ENCODE measurements at places on chromosomes 11 and 22. TPM values are rescaled to one million over a fixed set of nuclear protein-coding genes. Genes with fewer than 3 reads are reported as not detected.

DNA sequence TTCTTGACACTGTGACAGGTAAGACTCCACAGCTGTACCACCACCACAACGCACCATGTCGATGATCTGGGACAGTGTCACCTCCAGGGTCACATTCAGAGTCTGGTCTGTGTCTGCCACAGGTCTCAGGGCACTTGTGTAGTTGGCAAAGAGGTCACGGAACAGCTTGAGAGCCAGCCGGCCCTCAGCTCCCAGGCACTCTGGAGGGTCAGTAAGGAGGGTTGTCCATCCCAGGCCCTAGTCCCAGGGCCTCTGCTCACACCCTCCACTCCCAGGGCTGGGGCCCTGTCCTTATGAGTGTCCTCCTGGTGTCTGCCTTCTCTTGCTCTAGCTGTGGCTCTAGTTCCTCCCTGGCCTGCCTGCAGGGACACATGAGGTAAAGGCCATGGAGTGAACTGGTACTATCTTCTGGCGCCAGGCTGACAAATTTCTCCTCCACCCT is 1.4 kb downstream of the CHRNA10 start:
- no peak for DNase-seq

The PRDX5 gene
- polyA plus RNA-seq: 353 TPM

DNA sequence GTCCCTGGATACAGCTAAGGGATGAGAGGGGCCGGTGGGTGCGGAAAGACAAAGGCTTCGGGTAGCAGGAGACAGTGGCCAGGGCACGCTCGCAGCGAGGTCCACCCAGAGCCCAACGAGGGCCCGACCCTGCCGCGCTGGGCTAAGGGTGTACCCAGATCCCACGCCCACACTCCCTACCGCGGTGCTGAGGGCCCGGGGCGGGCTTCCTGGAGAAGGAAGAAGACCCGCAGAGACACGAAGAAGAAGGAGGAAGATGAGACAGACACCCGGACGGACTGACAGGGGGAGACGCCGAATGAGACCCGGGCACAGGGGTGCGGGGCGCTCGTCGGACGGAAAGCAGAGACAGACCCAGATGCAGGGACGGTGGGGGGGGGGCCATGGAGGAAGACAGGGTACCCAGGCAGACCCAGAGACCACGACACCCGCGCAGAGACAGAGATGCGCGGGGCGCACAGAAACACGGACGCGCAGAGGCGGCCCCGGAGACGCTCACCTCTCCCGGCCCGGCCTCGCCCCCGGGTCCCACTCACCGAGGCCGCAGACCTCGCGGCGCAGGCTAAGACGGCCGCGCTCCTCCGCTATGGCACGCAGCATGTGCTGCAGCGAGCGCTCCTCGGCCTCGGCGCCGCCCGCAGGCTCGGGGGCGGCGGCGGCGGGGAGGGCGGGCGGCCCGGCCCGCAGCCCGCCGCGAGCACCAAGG is 437 bp downstream of the KIAA0930 start:
- DNase-seq: no peak

DNA sequence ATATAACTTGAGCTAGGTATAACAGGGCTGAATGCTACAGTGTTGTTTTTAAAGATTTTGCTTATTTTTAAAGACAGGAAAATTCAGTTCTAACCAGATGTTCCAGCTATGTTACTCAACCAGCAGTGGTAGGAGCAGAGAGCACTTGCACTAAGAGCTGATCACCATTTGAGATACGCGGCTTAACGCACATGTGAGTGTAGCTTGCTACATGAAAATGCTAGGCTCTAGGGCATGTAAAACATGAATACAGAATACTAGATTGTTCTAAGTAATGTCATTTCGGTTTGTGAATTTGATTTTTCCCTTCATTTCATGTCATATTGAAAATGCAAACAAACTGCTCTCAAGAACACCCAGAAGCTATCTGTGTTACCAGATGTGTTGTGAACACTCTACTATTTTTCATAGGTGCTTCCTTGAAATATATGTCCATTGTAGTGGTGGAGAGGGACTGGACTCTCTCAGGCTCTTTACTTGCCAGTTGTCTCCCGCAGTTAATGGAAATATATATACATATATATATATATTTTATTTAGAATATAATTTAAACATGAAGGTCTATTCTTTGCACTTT is 10.8 kb upstream of the TECTA start:
- no peak for DNase-seq

The ADAMTS15 gene
- 9.7 TPM for polyA plus RNA-seq

The HORMAD2 gene
- 0.86 TPM for polyA plus RNA-seq

DNA sequence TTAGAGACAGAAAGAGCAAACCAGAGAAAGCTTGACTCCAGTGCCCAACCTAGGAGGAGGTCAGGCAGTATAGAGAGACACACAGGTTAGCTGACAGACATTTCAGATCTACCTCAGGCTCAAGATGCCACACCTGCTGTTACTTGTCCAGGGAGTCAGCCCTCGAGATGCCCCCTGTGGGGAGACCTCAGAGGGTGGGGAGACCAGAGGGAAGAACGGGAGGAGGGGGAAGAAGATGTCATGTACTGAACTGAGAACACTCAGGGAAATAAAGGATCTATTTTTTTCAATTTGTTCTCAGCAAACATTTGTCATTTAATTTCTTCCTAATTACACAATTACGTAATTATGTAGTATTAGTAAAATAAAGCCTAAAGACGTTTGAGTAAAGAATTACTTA is 196.3 kb upstream of the CADM1 start:
- no peak for DNase-seq

GRCh38 chr11:17762309-17762974 is 27.9 kb downstream of the KCNC1 start:
- DNase-seq: no peak

GRCh38 chr11:65210361-65210731 is 28.6 kb downstream of the CAPN1 start:
- DNase-seq: no peak

The FXYD2 gene
- polyA plus RNA-seq: 1.3 TPM

GRCh38 chr11:11081776-11082175 is 223.9 kb upstream of the ZBED5 start:
- DNase-seq: no peak

The ADAMTS8 gene
- polyA plus RNA-seq: 3.0 TPM

- DNase-seq: no peak
Observed at GRCh38 chr11:44708009-44708408, 18.8 kb upstream of the TSPAN18 start.

The MEI1 gene
- polyA plus RNA-seq: 3.6 TPM

The PTGDR2 gene
- 3.8 TPM for polyA plus RNA-seq

GRCh38 chr11:106121570-106122320 is 44.3 kb downstream of the AASDHPPT start:
- DNase-seq: no peak

- no peak for DNase-seq
Observed at GRCh38 chr11:119683783-119684182, 45.2 kb downstream of the NECTIN1 start.

- DNase-seq: no peak
Observed at GRCh38 chr11:13388741-13389140, 74.3 kb downstream of the BTBD10 start.

GRCh38 chr11:108961095-108961494 is 296.2 kb downstream of the DDX10 start:
- DNase-seq: no peak

The SLC43A1 gene
- polyA plus RNA-seq: 6.1 TPM

- no peak for DNase-seq
Observed at GRCh38 chr22:17388235-17388634, 19.0 kb downstream of the CECR2 start.

The SHISAL1 gene
- 17.0 TPM for polyA plus RNA-seq

GRCh38 chr11:67309166-67309565 is 5.8 kb downstream of the SSH3 start:
- DNase-seq: no peak

The SORL1 gene
- polyA plus RNA-seq: 31.8 TPM

- no peak for DNase-seq
Observed at GRCh38 chr11:36622431-36623136, 24.5 kb upstream of the RAG2 start.

The CNIH2 gene
- 248 TPM for polyA plus RNA-seq

DNA sequence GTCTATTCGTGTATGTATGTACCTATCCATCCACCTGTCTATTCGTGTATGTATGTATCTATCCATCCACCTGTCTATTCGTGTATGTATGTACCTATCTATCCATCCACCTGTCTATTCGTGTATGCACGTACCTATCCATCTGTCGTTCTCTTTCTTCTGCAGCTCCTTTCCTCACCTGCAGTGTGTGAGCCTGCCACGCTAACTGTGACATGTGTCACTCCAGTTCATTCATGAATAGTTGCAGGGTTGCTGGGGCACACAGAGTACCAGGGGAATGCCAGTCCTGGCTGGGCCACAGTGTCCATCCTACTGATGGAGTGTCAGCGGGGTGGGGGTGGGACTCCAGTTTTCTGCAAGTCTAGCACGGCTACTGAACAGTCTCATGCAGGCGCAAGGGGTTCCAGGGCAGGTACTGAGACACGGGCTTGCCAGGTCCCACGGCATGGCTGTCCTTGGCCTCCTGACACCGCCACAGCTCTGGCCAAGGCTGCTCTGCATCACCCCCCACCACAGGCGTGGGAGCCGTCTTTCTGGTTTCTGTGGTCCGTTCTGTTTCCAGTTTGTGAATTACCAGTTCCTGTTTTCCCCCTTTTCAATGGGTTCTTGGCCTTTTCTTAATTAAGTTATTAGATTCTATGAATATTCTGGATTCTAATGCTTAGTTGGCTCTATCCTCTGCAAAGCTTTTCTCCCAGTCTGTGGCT is 88.8 kb upstream of the CLDN5 start:
- DNase-seq: no peak

GRCh38 chr11:63572026-63572688 is 9.0 kb upstream of the PLAAT2 start:
- DNase-seq: no peak
